Thymus (tissue), 14 donors: ENCODE measurements at places on chromosomes 4 and X.

DNA sequence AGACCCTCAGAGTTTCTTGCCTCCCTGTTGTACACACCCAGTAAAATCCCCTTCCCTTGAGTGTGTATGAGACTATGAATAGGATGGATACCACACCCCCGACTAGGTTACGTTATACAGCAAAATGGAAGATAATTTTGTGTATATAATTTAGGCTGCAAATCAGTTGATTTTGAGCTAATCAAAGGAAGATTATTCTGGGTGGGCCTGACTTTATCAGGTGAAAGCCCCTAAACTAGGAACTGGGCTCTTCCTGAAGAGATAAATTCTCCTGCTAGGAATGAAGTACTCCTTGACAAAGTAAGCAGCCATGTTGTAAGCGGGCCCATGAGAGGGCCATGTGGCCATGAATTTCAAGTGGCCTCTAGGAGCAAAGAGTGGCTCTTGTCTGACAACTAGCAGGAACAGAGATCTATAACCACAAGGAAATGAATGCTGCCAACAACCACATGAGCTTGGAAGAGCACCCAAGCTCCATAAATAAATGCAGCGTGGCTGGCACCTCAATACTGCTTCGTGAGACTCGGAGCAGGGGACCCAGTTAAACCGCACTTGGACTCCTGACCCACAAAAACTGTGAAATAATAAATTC is 646.4 kb downstream of the IL1RAPL1 start:
- no peak overlapping the region for H3K4me3 ChIP-seq
- no peaks in the 10 kb centered on the region for H3K36me3 ChIP-seq
- no peak for DNase-seq
- H3K27ac ChIP-seq = no peak overlapping the region
- H3K27me3 ChIP-seq = no peaks in the 10 kb centered on the region
- no peaks in the 10 kb centered on the region for H3K4me1 ChIP-seq

- H3K36me3 ChIP-seq = no peaks in the 10 kb centered on the region
- H3K4me3 ChIP-seq = no peak overlapping the region
- no peak for DNase-seq
Observed at GRCh38 chrX:129631849-129632248, 22.9 kb downstream of the APLN start.

- no peak for DNase-seq
- H3K4me1 ChIP-seq = no peaks in the 10 kb centered on the region
- H3K4me3 ChIP-seq = no peak overlapping the region
- H3K27me3 ChIP-seq = no peaks in the 10 kb centered on the region
- H3K27ac ChIP-seq = no peak overlapping the region
Observed at GRCh38 chr4:74516303-74516702, 71.4 kb downstream of the AREG start.

- no peaks in the 10 kb centered on the region for H3K27me3 ChIP-seq
- DNase-seq = no peak
Observed at GRCh38 chr4:80447493-80447892, 112.0 kb downstream of the CFAP299 start.

DNA sequence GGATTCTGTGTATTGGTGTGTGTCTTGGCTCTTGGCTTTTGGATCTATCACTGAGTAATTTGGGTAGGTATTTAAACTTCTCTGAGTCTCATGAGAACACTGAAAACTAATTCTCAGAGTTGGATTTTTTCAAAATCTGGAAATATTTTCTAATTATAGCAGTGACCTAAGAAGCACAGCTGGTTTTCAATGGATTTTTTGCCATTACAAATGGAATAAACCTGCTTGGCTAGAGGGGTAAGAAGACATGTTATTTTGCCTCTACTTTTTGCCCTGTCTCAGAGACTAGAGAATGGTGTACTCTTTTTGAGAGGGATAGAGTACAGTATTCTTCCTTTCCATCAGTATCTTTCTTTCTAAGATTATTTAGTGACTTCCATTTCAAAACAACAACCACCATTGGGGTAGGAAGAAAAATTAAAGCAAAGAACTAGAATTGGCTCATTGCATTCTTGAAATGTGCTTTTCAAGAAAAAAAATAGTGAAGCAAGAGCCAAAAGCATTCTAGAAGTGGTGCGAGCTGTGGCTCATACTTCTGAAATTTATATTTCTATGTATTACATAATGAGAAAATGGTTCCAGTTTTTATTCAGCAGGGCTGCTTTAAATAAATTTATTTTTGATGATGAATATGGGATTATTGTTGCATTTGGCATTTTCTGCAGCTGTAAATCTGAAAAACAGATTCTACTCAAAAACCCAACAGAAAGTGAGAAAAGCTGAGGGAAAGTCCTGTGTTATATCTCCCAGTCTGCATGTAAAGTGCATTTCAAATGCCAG is 850.2 kb upstream of the SLIT2 start:
- no peaks in the 10 kb centered on the region for H3K4me1 ChIP-seq
- H3K4me3 ChIP-seq = no peak overlapping the region
- H3K27me3 ChIP-seq = no peaks in the 10 kb centered on the region
- H3K27ac ChIP-seq = no peak overlapping the region
- H3K36me3 ChIP-seq = no peaks in the 10 kb centered on the region

- H3K27ac ChIP-seq = no peak overlapping the region
- H3K4me3 ChIP-seq = no peak overlapping the region
- no peak for DNase-seq
- H3K4me1 ChIP-seq = no peaks in the 10 kb centered on the region
Observed at GRCh38 chrX:12210971-12211370, 72.7 kb downstream of the FRMPD4 start.

GRCh38 chr4:87025614-87026041 is 90.8 kb downstream of the AFF1 start:
- no peak overlapping the region for H3K27ac ChIP-seq
- no peaks in the 10 kb centered on the region for H3K36me3 ChIP-seq

- H3K36me3 ChIP-seq = no peaks in the 10 kb centered on the region
- no peak for DNase-seq
- no peak overlapping the region for H3K27ac ChIP-seq
Observed at GRCh38 chr4:109296527-109296926, 5.9 kb downstream of the COL25A1 start.

GRCh38 chrX:8731559-8732395 is at the start of gene ANOS1:
ANOS1 (minus strand) TSS chrX:8732137; CDS start chrX:8732036, 101 bp downstream.
- peak within 1 kb of the TSS; percentile 18 for H3K27ac ChIP-seq
- H3K27me3 ChIP-seq = peaks cover 62% of the 10 kb centered on the region
- H3K4me1 ChIP-seq = no peaks in the 10 kb centered on the region
- H3K36me3 ChIP-seq = no peaks in the 10 kb centered on the region
- no peak within 1 kb of the TSS for H3K4me3 ChIP-seq

DNA sequence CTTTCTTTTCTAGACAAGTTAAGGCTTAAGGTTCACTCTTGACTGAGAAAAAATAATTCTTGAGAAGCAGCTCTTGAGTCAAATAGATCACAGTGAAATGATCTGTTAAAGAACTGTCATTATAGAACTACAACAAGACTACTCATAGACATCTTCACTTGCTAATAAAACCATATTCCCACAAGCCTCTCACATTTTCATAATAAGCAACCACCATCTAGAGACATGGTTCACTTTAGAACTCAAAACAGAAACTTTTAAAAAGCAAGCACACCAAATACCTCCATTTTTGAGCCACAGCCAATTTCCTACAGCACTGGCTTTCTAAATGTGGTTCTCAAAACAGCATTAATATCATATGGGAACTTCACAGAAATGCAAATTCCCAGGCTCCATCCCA is 309.5 kb downstream of the TMA16 start:
- no peak overlapping the region for H3K4me3 ChIP-seq
- H3K36me3 ChIP-seq = no peaks in the 10 kb centered on the region
- no peak for DNase-seq
- H3K27ac ChIP-seq = no peak overlapping the region

DNA sequence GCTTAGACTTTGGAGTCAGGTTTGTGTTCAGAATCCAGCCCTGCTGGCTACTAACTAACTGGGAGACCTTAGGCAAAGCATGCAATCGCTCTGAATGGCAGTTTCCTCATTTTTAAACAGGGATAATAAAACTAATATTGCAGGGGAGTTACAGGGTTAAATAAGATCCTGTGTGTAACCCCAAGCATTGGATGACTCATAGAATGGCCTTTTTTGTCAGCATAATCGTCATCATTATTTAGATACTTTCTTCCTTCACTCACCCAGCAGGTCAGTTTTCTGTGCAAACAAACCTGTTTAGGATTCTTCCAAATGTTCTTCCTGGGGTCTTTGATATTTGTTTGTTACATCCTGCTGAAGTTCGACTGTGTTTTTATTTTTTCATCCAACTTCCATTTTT is 208.2 kb downstream of the EVC2 start:
- no peaks in the 10 kb centered on the region for H3K27me3 ChIP-seq
- no peak for DNase-seq
- no peaks in the 10 kb centered on the region for H3K4me1 ChIP-seq

DNA sequence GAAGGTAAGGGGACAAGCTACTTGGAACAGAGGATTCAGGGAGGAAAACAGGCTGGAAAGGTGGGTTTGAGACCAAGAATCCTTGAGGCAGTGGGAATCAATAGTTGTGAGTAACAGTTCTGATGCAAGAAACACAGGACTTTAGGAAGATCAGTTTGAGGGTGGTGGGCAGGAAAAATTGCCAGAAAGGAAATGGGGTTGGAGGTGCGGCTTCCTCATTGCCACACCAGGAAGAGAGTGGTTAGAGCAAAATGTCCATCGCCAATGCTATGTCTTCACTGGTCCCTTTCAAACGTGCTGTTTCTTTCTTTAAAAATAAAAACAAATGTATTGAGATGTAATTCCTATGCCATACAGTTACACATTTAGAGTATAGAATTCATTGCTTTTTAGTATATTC is 57.1 kb upstream of the NOCT start:
- no peak overlapping the region for H3K4me3 ChIP-seq
- no peaks in the 10 kb centered on the region for H3K27me3 ChIP-seq
- no peaks in the 10 kb centered on the region for H3K4me1 ChIP-seq
- no peaks in the 10 kb centered on the region for H3K36me3 ChIP-seq
- DNase-seq = no peak

- H3K4me3 ChIP-seq = no peak overlapping the region
- no peaks in the 10 kb centered on the region for H3K36me3 ChIP-seq
- peak; percentile 30 for DNase-seq
- H3K4me1 ChIP-seq = no peaks in the 10 kb centered on the region
Observed at GRCh38 chr4:37389967-37390580, 145.5 kb downstream of the NWD2 start.

- H3K4me3 ChIP-seq = no peak overlapping the region
- peaks cover 3% of the 10 kb centered on the region for H3K4me1 ChIP-seq
- no peak overlapping the region for H3K27ac ChIP-seq
- H3K36me3 ChIP-seq = no peaks in the 10 kb centered on the region
Observed at GRCh38 chrX:23365541-23365940, 30.9 kb downstream of the PTCHD1 start.

- H3K27ac ChIP-seq = no peak overlapping the region
- H3K4me1 ChIP-seq = peaks cover 3% of the 10 kb centered on the region
- no peaks in the 10 kb centered on the region for H3K27me3 ChIP-seq
- H3K36me3 ChIP-seq = peaks cover 59% of the 10 kb centered on the region
Observed at GRCh38 chrX:154029439-154029838, 9.7 kb upstream of the IRAK1 start.

DNA sequence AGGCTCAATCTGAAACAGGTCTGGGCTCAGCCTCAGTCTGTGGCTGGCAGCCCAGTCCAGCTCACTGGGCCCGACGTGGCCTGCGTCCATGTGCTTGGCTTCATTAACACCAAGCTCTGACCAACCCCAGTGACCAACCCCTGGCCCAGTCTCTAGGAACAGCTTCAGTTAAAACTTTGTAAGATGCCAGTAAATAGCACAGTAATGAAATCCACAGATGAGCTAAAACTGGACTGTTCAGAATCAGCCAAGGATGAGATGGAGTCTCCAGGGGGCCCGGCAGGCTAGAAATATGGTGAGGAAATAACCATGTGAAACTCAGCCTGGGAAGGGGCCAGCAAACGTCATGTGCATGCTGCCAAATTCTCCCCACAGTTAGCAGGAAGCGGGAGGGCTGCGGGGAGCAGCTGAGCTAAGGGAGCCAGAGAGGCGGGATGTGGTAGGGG is 37.1 kb upstream of the XPNPEP2 start:
- no peaks in the 10 kb centered on the region for H3K36me3 ChIP-seq
- no peak overlapping the region for H3K27ac ChIP-seq
- H3K27me3 ChIP-seq = no peaks in the 10 kb centered on the region
- H3K4me1 ChIP-seq = peaks cover 10% of the 10 kb centered on the region

DNA sequence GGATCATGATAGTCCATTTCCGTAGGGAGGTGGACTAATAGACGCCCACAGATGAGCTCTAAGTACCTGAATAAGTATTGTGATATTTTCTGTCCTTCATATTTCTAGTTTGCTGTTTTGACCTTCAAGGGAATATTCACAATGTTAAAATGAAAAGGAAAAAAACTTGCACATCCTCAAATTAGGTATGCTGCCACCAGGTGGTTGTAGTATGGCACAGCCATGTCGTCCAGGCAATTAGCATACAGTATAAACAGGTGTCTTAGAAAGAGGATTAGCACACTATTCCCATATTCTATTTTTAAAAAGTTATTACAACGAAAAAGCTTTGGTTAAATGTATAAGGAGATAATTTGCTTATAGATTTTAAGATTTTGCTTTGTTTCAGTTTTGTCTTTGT is 802.0 kb downstream of the RPA4 start:
- no peaks in the 10 kb centered on the region for H3K4me1 ChIP-seq
- no peaks in the 10 kb centered on the region for H3K27me3 ChIP-seq
- no peak for DNase-seq
- no peak overlapping the region for H3K27ac ChIP-seq
- H3K4me3 ChIP-seq = no peak overlapping the region
- H3K36me3 ChIP-seq = no peaks in the 10 kb centered on the region

DNA sequence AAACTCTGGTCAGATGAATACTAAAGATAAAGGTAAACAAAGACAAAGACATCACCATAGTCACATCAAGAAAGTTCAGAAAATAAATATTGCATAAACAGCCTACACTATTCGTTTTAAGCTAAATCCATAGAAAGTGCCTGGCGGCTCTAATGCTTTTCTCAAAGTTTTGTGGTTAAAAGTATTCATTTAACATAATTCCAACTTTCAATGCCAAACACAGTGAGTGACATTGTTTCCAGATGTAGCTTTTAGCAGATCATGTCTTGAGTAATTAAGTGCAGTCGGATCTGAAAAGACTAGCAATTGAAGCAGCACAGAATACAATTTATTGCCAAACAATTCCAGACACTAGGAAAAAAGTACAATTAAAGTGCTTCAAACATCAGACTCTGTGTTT is 287.1 kb upstream of the ADGRL3 start:
- H3K4me3 ChIP-seq = no peak overlapping the region
- H3K36me3 ChIP-seq = no peaks in the 10 kb centered on the region
- DNase-seq = no peak
- H3K27me3 ChIP-seq = no peaks in the 10 kb centered on the region
